ENCODE measurements at places on chromosomes 1 and 21. TPM values are rescaled to one million over a fixed set of nuclear protein-coding genes. Genes with fewer than 3 reads are reported as not detected.
A peak's percentile ranks its signal among the peaks of the same experiment; 100 is the strongest.

DNA sequence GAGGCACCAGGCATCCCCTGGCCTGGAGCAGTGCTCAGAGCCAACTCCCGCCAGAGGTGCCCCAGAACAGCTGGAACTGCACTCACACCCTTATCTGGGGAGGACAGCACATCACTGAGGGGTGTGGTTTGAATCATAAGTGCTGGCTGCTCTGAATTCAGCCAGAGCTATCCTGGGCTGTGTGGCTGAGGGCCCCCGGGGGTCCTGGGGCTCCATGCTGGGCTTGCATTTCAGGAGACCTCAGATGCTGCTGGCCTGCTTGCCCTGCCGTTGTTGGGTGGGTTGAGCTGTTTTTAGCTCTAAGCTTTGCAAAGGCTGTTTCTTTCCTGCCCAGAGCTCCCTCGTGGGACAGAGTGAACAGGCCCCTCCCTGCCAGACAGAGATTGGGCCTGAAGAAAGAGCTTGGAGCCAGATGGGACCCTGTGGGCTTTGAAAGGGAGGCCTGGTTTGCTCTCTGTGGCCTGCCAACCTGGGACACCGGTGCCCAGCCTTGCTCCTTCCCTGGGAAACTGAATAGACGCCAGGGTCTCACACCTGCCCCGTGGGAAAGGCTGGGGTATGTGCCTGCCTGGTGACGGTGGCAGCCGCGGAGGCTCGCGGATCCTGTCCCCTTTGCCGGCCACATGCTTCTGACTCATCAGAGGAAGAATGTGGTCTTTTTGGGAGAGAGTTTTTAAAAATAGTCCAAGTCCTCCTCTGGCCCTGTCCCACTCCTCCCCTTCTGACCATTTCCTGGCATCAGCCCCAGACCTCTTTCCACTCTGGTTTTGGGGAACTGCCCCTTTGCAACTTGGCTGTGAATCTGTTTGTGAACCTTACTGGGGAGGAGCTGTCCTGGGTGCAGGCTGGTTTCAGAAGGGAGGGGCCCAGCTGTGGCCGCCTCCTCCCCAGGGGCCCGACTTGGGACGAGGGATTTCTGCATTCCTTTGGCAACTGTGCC lies 30.0 kb downstream of the ARHGEF10L start:
- no peak for DNase-seq

- no peak for DNase-seq
These were observed 168.4 kb downstream of the FASLG start for GRCh38 chr1:172827301-172827700.

GRCh38 chr1:230138561-230139239 lies 71.7 kb downstream of the GALNT2 start:
- no peak for DNase-seq

- DNase-seq, result no peak
These were observed 23.0 kb downstream of the NID1 start for GRCh38 chr1:236041631-236042618.

DNA sequence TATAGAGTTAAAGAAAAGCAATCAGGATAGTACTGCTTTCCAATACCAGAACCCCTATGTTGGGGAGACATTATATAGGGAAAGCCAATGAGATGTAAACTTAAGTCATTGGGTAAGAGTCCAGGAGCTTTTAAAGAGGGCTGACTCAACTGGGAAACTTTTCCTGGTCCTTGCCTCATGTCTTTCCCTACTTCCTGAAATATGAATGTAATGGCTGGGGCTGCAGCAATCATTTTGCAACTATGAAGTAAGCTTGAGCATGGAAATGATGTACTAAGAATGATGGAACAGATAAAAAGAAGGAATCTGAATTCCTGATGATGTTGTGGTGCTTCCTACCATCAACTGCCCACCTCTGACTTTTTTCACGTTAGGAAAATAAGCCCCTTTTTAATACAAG lies 55.7 kb downstream of the WDR3 start:
- DNase-seq, result no peak

DNA sequence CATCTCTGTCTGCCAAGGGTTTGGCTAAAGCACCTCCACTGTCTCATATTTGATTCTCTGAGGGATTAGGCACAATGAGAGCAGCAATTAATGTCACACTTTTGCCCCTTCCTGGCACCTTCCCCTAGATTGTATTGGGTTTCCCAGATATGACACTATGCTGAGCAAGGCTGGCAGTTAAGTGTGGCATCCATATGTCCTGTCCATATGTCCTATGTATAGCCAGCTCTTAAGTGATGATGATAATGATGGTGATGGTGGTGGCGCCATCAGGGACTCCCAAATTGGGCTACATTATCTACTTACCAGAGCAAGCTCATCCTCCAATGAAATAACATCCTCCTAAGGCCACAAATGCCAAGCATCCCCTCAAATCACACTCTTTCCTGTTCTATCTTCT lies 13.5 kb upstream of the LORICRIN start:
- DNase-seq, result no peak

DNA sequence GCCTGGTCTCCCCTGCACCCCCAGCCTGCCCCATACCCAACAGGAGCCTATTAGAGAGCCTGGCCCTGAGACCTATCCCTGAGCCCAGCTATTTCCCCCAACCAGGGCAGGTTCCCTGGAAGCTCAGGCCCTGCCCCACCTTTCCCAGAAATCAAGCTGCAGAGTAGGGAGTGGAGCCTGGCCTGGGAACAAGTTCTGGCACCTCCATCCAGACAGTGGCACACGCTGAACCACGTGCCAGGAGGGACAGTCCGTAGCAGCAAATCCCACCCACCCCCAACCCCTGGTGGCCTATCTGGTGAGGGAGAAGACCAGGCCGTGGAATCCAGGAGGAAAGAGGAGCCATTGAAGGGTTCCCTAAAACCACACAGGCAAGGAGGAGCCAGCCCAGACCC lies 22.6 kb downstream of the TNNT2 start:
- no peak for DNase-seq

DNA sequence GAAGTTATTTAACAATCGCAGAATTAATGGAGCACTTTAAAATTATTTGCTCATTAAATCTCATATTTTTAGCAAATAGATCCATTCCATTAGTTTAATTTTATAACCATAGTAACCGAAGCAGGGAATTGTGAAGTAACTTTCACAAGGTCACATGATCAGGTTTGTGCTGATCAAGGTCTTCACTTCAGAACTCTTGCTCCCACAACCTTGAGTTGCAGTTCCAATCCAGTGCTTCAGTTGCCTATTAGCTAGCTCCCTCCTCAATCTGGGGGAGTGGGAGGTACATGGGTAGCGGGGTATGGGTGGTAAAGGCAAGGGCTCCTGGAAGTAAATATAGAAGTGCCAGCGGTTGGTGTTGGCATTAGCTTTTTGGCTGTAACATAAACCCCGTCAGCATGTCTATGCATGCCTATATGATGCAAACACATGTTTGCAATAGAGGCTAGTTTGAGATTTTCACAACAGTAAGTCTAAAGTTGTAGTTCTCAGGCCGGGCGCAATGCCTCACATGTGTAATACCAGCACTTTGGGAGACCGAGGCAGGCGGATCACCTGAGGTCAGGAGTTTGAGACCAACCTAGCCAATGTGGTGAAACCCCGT lies 5.8 kb downstream of the ATP5IF1 start:
- DNase-seq, result no peak

DNA sequence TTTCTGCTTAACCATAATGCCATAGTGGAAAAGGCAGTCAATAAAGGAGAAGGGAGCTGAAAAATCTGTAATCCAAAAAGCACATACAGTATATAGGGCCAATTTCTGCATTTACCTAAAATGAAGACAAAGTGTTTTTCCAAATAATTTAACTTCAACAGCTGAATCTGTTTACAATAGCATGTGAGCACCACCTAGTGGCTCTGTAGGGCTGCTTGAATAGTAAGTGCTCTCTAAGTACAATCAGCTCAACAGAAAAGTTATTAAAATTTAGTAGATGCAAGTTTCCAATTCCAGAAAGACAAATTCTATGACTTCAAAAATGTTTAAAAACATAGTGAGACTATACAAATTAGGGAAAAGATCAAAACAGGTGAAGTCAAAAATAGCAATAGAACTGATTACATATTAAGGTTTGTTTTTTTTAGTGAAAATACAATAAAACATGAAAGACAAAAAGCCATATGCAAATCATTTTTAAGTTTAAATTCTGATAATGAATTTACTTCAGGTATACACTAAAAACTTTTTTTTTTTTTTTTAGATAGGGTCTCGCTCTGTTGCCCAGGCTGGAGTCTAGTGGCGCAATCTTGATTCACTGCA lies 220.0 kb downstream of the SETD4 start:
- peak; percentile 74 for DNase-seq

The CELA3B gene
- not detected for total RNA-seq

GRCh38 chr1:24321126-24321525 lies 2.0 kb downstream of the GRHL3 start:
- DNase-seq, result peak; percentile 36

DNA sequence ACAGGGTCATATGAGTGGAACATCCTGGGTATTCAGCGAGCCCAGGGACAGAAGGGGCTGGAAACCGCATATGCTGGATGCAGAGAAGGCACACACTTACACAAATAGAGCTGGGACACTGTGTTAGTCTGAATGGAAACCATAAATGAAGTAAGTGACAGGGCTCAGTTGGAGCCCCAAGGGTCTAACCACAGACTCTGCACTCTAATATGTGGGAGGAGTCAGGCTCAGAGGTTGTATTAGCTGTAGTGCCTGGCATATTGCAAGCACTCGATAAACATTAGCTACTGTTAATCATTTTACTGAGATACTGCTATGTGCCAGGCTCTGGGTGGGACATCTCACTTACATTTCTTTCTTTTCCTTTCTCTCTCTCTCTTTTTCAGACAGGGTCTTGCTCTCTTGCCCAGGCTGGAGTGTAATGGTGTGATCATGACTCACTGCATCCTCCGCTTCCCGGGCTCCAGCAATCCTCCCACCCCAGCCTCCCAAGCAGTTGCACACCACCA lies 6.5 kb upstream of the OLIG1 start:
- no peak for DNase-seq

- no peak for DNase-seq
These were observed 20.0 kb upstream of the CNN3 start for GRCh38 chr1:94946886-94947285.

GRCh38 chr1:82329226-82329625 lies 528.5 kb downstream of the ADGRL2 start:
- DNase-seq, result no peak

DNA sequence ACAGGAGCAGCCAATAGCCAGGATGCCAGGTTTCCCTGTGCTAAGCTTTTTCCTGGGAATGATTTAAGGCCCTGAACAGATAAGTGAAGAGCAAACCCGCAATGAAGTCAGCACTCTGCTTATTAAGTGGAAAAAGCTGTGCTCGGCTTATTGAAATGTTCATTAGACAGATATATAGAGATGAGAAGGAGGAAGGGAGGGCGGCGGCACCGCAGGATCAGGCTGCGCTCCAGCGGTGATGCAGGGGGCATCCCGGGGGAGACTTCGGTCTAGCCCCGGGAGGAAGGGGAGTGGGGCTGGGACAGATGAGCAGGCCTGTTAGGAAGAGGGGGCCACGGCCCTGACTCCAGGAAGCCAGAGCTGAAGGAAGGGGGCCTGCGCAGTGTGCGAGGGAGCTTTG lies 115.0 kb downstream of the TMEM53 start:
- no peak for DNase-seq

The MCOLN3 gene
- total RNA-seq, result 0.19 TPM

DNA sequence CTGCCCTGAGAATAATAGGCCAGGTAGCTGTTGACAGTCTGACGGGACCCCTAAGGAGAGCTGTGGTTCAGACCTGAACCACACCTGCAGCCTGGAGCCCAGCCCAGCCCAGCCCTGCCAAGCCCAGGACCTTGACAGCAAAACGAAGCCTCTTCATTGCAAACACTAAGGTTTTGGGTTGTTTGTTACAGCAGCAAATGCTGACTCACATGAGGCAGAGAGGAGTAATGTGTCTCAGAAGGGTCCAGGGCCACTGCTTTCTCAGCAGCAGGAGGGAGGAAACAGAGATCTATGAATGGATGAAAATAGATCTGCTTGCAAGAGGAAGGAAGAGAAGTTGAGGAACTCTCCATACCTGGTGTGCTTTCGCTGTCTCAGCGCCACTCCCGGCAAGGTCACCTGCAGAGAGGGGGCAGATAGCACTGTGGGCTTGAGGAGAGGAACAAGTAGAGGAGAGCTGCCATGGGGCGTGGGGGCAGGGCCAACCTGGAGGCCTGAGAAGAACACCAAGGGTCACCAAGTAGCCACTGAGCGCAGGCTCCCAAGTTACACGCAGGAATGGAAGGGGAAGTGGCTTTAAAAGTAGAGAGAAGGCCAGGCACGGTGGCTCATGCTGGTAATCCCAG lies 127.2 kb downstream of the ZNF281 start:
- no peak for DNase-seq

The DYNLT5 gene
- not detected for total RNA-seq
